Stimulated activated CD8-positive, alpha-beta memory T cell treated with anti-CD3 and anti-CD28 coated beads, Interleukin-2, amount 100 ng/mL, for 1 hour (primary cell): ENCODE measurements at places on chromosomes 6 and 20.

- DNase-seq: no peak
These were observed 44.0 kb upstream of the RNGTT start for GRCh38 chr6:89007209-89008000.

- DNase-seq: no peak
These were observed 83.5 kb upstream of the TMEM181 start for GRCh38 chr6:158476389-158476788.

- no peak for DNase-seq
These were observed 550.7 kb upstream of the FLRT3 start for GRCh38 chr20:14888134-14888533.

GRCh38 chr6:111537528-111537920, 54.5 kb upstream of the REV3L start:
- DNase-seq: no peak

GRCh38 chr6:117506907-117507306, 24.4 kb downstream of the DCBLD1 start:
- no peak for DNase-seq

DNA sequence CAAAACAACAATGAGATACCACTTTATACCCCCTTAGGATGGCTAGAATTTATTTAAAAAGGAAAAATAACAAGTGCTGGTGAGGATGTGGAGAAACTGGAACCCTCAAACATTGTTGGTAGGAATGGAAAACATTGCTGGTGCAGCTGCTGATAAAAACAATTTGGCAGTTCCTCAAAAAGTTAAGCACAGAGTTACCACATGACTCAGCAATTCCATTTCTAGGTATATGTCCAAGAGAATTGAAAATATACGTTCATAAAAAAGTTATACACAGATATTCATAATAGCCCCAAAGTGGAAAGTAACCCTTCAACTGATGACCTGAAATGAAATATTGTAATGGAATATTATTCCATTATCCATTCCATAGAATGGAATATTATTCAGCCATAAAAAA, 55.0 kb downstream of the CD83 start:
- no peak for DNase-seq

DNA sequence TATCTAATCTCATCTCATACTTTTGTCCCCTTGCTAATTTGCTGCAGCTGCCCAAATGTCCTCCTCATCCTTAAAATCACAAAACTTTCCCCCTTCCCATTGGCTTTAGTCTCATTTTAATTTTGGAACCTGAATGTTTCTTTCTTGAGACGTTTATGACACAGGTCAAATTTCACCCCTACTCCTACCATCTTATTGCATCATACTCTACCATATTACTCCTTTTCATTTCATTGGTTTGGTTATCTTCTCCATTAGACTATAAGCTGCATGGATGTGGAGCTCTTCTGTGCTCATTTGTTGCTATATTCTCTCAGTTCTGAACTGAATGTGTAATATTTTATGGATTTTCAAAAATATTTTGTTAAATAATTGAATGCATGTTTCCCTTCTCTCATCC, 688.6 kb downstream of the CBLN4 start:
- DNase-seq: no peak

GRCh38 chr6:31702405-31702818, 712 bp downstream of the ABHD16A start:
- no peak for DNase-seq

DNA sequence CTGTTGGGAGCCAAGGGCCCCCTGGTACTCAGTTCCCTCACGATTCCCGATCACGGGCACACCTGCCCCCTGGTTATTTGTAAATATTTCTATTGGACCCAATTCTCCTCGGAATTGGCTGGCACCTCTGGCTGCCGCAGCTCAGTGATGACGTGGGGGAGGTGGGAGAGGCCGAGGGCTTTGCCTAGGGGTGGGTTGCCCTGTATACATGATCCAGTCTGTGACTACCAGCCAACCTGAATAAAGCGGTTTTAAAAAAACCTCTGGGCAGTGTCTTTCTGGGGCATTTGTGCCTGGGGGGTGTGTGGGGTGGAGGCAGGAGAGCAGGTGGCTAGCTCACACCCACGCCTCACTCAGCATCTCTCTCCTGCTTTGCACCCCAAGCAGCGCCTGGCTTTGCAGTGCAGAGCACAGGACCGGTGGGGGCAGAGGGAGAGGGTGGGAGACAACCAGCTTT, 42.2 kb downstream of the VSTM2L start:
- no peak for DNase-seq

GRCh38 chr20:41619360-41620100, 1.4 kb upstream of the CHD6 start:
- DNase-seq: no peak

GRCh38 chr20:35269055-35269781, 8.7 kb downstream of the MMP24OS start:
- no peak for DNase-seq

DNA sequence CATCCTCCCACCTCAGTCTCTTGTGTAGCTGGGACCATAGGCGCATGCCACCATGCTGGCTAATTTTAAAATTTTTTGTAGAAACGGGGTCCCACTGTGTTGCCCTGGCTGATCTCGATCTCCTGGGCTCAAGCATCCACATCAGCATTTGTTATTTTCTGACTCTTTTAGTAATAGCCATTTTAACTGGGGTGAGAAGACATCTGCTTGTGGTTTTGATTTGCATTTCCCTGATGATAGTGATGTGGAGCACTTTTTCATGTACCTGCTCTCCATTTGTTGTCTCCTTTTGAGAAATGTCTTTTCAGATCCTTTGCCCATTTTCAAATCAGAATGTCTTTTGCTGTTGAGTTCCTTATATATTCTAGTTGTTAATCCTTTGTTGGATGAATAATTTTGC, 22.2 kb upstream of the TULP4 start:
- DNase-seq: no peak

DNA sequence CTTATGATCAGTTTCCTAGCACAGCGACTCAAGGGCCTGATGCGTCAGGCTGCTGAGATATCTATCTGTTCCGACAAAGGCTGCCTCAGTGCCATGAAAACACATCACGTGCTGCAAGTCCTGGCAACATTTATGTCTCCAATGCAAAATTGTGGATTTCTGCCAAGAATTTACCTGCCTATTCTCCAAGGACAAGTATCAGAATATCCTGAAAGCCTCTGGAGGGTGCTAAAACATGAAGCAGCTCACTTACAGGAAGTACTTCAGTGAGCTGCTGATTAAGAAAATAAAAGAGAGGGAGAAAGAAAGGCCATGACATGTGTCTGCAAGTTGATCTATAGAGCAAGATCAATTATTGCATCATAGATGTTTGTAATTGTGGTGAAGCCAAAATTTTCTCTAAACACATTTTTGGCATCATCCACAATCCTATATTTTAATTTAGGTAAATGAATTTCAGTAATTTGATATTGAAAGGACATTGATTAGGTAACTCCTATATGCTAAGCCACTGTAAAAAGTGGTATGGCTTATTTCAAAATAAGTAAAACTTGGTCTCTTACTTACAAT, 25.8 kb upstream of the TPBG start:
- no peak for DNase-seq

GRCh38 chr6:36727505-36728021, 29.9 kb downstream of the RAB44 start:
- no peak for DNase-seq

- no peak for DNase-seq
These were observed 85.0 kb upstream of the TOP1 start for GRCh38 chr20:40943591-40943990.

- DNase-seq: no peak
These were observed 36.6 kb downstream of the ABHD12 start for GRCh38 chr20:25353747-25354705.

DNA sequence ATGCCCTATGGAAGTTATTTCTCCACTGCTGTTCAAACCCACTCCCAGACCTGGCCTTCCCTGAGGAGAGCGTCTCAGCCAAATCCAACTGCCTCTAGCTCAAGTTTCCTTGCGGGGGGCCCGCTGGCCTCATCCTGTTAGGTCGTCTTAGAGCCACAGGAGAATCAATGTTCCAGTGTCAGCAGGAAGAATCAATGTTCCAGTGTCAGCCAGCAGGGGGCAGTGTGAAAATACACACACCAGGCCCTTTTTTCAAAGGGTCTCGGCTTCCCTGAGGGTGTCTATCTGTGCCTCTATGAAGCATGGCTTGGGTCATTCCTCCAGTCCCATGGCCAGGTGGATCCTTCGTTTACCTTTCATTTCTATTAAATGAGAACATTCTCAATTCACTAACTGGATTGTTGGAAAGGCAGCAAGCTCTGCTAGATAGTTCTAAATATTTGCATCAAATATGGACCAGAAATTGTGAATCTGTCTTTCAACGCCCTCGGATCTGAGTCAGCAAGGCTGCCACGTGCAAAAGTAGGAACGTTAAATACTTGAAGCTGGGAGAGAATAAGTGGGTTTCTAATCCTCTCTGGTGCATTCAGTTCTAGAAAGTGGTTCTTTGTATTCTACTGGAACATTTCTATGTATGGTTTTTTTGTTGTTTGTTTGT, 19.2 kb downstream of the PRND start:
- DNase-seq: peak; percentile 42

- DNase-seq: no peak
These were observed 37.8 kb downstream of the PTPRT start for GRCh38 chr20:43151901-43152300.

DNA sequence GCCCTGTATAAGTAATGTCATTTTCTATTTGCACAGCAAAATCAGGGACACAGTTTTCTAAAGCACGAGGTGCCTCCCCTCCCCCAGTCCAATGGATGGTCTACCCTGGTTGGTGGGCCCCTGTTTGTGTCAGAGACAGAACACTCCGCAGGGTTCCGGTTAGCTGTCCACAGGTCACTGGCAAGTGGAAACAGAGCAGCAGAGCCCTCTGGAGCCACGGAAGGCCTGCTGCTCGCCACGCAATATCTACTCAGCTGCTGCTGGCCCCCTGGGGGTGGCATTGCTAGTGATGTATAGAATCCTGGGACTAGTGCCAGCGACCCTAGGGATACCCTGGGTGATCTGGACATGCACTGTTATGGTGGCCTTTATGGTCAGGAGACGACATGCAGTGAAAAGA, 50.4 kb downstream of the RIN2 start:
- no peak for DNase-seq

- DNase-seq: no peak
These were observed 115.2 kb upstream of the FAM184A start for GRCh38 chr6:119193707-119194106.

DNA sequence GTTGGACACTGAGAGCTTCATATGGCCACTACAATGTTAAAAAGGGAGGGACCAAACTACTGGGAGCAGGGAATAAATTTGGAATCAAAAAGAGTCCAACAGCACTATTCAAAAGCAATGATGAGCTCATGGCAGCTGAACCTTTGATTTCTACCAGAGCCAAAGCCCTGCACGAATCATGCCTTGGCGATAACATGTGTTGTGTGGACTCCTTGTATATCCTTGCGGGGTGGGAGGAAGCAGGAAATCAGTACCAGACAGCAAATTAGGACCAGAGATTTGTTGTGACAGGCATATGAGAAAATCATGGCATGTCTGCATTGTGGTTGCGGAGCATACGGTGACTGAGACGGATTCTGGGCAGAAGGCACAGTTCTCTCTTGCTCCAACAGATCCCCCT, 85.6 kb upstream of the EMILIN3 start:
- no peak for DNase-seq

GRCh38 chr6:133236932-133237331, 4.2 kb upstream of the EYA4 start:
- DNase-seq: no peak
